ENCODE measurements at places on chromosomes 6 and 20.

GRCh38 chr6:39114704-39115599, at the start of gene SAYSD1:
TSS of gene SAYSD1 (minus strand) at chr6:39115186. CDS start at chr6:39115089, 97 bp downstream.
- peak; percentile 98 for DNase-seq

DNA sequence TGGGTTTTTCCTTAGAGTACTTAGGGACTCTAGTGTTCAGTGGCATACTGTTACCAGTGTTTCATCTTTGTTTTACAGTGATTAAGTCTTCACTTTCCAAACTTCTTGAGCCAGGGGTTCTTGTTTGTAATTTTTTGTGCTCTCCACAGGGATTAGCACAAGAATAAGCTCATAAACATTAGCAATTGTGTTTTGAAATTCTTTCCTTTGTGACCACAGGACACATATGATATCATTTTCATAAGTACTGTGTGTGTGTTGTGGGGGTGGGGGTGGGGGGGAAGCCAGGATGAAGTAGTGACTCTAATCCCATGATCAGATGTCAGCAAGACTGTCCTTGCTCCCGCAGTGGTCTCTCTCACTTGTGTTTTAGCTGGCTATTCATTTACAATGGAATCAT, 101.5 kb upstream of the SCP2D1 start:
- DNase-seq: no peak

- peak; percentile 7 for DNase-seq
These were observed 45.1 kb downstream of the KIAA0319 start for GRCh38 chr6:24600903-24601302.

DNA sequence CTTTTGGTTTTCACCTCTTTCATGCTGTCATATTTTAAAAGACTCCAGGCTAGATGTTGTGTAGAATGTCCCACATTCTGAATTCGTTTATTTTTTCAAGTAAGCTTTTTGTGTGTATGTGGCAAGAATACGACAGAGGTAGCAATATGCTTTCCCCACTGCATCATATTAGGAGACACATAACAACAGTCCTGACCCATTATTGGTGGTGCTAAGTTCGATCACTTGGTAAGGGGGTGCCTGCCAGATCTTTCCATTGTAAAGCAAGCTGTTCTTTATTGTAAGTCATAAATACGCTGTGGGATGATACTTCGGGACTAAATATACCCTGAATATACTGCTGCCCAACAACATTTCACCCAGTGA, 588 bp upstream of the NCOA3 start:
- peak; percentile 46 for DNase-seq

DNA sequence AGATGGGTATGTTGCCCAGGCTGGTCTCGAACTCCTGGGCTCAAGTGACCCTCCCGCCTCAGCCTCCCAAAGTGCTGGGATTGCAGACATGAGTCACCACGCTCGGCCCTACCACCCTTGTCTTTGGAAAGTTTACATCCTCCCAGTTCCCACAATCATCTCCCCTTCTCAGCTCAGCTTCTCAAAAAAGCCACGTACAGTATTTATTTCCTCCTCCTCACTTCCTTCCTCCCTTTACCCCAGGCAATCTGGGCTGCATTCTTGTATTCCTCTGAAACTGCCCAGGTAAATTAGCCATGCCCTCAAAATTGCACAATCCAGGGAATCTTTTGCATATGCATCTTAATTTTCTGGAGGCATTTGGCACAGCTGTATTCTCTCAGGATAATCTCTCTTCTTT, 7.4 kb upstream of the SLC23A2 start:
- no peak for DNase-seq

- no peak for DNase-seq
These were observed 206.7 kb downstream of the CENPW start for GRCh38 chr6:126546541-126547120.

DNA sequence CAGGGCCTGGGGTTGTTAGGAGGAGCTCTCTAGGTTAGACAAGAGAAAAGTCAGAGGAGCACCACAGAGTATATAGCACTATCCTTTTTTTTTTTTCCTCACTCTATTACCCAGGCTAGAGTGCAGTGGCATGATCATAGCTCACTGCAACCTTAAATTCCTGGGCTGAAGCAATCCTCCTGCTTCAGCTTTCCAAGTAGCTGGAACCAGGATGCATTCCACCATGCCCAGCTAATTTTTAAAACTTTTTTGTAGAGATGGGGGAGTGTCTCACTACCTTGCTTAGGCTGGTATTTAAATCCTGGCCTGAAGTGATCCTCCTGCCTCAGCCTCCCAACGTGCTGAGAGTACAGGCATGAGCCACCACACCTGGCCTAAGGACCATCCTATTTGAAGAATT, 19.3 kb upstream of the AKIRIN2 start:
- DNase-seq: no peak

- DNase-seq: no peak
These were observed 130.1 kb upstream of the ESR1 start for GRCh38 chr6:151677404-151677803.

GRCh38 chr6:153092082-153093013, 38.7 kb downstream of the RGS17 start:
- DNase-seq: peak; percentile 62

- DNase-seq: no peak
These were observed 125.7 kb upstream of the BTBD3 start for GRCh38 chr20:11791835-11792567.

GRCh38 chr6:149897015-149897697, 757 bp downstream of the RAET1E start:
- no peak for DNase-seq

DNA sequence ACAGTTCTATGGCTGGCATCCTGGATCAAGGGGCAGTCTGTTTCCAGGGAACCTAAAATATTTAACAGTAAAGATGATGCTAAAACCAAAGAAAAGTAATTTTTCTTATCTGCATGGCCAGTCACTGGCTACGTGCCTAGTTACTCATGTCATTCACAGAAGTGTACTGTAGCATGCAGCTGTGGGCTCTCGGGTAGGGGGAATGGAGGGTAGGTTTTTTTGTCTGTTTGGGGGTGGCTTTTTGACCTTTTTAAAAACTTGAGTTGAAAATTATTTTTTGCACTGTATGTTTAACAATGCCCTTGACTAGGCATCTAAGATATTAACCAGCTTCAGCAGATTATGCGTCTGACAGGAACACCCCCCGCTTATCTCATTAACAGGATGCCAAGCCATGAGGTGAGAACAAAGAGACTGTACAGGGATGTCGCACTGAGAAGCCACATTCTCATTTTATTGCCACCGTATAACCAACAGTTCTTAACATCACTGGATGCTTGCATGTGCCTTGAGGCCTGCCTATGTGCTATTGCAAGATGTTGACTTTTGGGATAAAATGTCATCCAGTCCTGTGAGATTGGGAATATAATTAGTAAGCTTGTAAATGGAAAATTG, 30.3 kb upstream of the MAPK13 start:
- no peak for DNase-seq

DNA sequence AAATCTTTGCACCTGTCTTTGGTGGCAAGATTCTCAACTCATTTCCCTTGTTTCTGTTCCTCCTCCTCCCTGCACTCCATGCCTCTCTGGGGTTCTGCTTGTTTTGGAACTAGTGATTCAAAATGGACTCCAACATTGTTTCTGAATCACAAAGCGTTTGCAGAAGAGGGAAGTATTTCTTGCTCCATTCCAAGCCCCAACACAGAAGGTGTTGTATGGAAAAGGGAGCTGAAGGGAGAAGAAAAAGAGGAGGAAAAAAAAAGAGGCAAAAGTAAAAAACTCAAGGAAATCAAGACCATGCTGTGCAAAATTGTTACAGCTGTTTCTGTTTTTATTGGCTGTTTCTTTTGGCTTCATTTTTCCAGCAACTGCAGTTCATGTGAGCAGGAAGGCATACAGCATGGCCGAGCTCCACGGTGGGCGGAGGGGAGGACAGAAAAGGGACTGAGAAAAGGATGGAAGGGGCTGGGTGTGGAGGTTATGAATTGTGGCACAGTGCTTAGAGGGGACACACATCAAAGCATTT, 66.9 kb upstream of the PRL start:
- peak; percentile 67 for DNase-seq

GRCh38 chr20:32411955-32412706, 54.0 kb downstream of the ASXL1 start:
- DNase-seq: peak; percentile 24

DNA sequence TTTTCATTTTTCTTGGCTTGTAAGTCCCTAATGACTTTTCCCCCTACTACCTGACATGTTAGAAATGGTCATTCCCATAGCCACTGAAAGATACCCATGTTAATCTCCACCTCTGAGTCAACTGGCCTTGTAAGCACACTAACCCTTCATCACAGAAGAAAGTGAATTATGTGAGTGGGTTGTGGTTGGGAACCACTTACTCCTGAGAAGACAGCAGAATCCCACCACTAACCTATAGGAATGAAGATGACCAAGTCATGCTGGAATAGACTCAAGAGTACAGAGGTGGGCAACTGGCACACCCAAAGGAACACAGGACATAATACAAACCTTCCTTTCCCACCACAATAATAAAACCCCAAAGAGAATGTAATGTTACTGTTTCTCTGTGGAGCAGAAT, 30.1 kb downstream of the RAMACL start:
- DNase-seq: no peak

GRCh38 chr6:97863697-97864096, 580.7 kb upstream of the MMS22L start:
- DNase-seq: no peak

- DNase-seq: no peak
These were observed 29.2 kb downstream of the TGM2 start for GRCh38 chr20:38135651-38136420.

GRCh38 chr20:61749406-61750075, 316.1 kb downstream of the TAF4 start:
- DNase-seq: no peak

DNA sequence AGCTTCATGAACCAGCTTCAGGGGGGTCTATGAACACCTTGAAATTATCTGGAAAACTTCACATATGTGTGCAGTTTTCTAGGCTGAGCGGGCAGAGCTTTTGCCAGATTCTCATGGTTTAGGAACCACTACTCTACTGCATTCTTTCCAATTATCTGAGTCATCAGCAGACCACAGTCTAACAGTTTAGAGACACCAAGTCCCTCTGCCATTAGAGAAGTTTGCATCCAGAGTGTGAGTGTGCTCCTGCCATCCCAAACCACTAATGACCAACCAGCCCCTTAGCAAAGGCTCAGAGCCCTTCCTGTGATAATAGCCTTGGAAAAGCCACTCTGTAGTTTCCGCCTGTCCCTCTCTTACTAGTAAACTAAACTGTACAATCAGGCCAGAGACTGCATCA, 96.8 kb downstream of the PHACTR1 start:
- DNase-seq: no peak

DNA sequence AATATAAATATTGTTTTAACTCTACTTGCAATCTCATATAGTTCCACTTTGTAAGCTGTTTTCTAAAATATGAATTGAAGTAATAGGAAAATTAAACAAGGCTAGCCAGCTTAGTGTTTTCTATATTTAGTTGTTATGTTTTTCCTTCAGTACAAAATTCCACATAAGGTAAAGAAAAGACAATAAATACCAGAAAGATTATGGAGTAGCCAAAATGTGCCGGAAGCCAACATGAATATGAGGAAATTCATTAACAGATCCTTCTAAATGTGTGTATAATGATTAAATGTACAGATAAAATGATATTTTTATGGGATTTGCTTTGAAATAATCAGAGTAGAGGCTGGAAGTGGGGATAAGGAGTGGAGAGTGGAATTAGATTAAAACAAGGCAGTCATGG, 52.5 kb upstream of the COL21A1 start:
- no peak for DNase-seq

- DNase-seq: no peak
These were observed 2.3 kb upstream of the CITED2 start for GRCh38 chr6:139376604-139377218.

DNA sequence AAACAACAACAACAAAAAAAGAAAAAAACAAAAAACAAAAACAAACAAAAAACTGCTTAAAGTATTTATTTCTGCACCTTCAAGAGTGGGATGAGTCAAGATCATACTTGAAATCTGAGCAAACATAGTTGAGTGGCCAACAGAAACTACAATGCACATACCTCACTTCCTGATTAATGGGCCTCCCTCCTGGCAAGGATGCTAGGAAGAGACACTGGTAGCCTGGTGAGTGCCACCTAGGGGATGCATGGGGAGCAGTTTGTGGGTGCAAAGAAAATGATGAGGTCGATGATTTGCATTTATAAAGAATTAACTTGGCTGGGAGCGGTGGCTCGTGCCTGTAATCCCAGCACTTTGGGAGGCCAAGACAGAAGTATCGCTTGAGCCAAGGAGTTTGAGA, 808.1 kb downstream of the MAFB start:
- peak; percentile 38 for DNase-seq

- DNase-seq: peak; percentile 45
These were observed 20.6 kb upstream of the HLA-F start for GRCh38 chr6:29702519-29703103.

DNA sequence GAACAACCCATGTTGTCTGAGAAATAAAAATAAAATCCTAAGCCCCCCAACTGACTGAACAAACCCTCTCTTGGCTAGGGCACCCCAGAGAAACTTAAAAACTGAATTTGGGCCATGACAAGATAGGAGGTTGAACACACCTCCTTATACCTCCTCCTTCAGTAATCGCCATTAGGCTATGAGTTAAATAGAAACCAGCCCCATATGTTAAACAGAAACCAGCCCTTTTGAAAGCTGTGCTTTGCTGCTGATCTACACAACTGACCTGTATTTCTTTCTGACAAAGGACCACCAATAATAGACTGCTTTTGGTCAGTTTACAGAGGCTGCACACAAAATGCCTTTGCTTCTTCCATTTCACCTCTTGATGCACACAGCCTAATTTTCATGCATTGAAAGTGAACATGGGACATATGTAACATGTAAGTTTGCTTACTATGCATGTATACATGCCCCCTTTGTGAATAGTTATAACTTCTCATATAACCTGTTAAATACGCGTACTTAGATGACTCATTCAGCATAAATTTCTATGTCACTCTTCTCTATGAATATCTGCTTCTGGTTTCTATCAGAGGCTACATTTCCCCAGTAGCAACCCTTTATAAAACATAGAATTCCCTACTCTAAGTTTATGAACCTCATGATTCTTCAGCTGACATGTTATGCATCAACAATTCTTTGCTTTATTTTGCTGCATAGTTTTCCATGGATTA, 462.9 kb downstream of the COL12A1 start:
- DNase-seq: peak; percentile 6

DNA sequence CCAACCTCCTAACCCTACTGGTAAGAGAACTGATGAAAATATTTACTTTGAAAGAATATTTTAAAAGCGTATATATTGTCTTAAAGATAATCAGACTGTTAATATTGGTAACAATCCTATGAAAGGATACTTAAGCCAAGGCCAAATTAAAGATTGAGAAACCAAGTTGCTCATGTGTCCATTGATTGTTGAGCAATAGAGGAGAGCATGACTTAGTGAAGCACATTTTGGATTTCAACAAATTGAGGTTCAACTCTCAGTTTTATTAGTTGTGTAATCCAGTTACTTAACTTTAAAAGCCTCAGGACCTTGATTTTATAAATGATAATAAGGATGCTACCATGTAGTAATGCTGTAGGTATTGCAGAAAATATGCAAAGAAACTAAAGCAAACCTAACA, 56.8 kb downstream of the PRL start:
- no peak for DNase-seq

DNA sequence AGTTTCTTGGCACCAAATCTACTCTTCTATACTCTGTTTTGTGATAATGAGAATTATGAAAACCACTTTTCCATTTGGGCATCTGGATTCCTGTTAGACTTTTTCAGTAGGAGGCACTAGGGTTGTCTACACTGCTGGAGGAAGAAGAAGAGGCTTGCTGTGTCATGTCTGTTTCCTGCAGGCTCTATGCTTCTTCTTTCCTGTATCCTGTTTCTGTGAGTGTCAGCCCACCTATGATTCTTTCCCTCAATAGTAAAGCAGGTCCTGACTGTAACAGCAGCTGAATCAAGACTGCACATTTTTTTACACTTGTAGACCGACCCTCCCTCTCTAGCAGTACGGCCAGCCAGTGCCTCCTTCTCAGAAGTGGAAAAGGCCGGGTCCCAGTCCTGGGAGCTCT, 603.9 kb downstream of the HDGFL1 start:
- no peak for DNase-seq

Data from GM12865 (cell line).